Effector memory CD8-positive, alpha-beta T cell (primary cell): ENCODE measurements at places on chromosomes 5 and 9.
A peak's percentile ranks its signal among the peaks of the same experiment; 100 is the strongest.

GRCh38 chr9:27142299-27142930, 33.4 kb downstream of the TEK start:
- no peaks in the 10 kb centered on the region for H3K36me3 ChIP-seq
- H3K4me1 ChIP-seq: no peaks in the 10 kb centered on the region
- no peak overlapping the region for H3K27ac ChIP-seq
- DNase-seq: no peak
- H3K4me3 ChIP-seq: no peak overlapping the region

DNA sequence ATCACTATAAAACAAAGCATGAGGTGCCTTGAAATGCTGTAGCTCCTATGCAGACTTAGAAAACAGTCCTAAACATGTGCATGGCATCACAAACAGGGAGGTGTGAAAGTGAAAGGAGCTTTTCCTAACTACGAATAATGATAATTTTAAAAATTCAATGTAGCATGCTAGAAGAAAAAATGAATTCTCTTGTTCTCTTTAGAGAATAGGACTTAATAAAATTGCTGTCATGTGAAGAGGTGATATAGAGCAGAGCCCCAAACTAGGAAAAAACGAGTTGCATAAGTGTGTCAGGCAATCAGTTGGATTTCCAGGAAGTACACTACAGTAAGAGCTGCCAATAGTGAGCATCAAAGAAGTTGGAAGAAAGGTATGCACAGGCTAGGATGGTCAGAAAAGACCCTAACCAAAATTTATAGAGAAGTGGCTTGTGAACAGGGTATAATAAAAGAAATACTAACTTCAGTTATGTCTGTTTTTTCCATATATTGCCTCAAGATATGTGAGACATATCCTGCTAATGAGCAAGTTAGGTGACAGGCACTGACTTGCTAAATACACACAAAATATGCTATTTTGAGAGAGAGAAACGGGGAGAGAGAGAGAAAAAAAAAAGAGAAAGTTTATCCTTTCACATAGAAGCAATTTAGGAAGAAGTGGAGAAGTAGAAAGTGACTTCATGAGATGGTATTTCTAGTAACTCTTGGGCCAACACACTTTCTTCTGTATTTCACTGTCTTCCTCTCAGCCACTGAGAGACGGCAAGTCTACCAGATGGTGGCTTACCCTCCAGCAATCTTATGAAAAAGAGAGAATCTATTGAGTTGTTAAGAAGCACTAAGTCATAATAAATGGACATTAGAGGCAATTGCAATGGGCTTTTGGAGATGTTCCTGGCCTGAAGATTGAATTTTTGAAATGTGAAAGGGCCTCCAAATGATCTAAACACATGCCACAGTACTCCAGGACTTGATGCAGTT, 18.0 kb downstream of the ITGA2 start:
- no peaks in the 10 kb centered on the region for H3K36me3 ChIP-seq
- peak overlapping the region; percentile 18 for H3K4me3 ChIP-seq
- H3K27me3 ChIP-seq: peaks cover 15% of the 10 kb centered on the region
- H3K27ac ChIP-seq: no peak overlapping the region
- DNase-seq: no peak
- peaks cover 1% of the 10 kb centered on the region for H3K4me1 ChIP-seq

- DNase-seq: no peak
- H3K4me1 ChIP-seq: no peaks in the 10 kb centered on the region
- no peak overlapping the region for H3K4me3 ChIP-seq
- no peak overlapping the region for H3K27ac ChIP-seq
- no peaks in the 10 kb centered on the region for H3K27me3 ChIP-seq
- no peaks in the 10 kb centered on the region for H3K36me3 ChIP-seq
These were observed 109.7 kb upstream of the LHFPL2 start for GRCh38 chr5:78758169-78758839.

DNA sequence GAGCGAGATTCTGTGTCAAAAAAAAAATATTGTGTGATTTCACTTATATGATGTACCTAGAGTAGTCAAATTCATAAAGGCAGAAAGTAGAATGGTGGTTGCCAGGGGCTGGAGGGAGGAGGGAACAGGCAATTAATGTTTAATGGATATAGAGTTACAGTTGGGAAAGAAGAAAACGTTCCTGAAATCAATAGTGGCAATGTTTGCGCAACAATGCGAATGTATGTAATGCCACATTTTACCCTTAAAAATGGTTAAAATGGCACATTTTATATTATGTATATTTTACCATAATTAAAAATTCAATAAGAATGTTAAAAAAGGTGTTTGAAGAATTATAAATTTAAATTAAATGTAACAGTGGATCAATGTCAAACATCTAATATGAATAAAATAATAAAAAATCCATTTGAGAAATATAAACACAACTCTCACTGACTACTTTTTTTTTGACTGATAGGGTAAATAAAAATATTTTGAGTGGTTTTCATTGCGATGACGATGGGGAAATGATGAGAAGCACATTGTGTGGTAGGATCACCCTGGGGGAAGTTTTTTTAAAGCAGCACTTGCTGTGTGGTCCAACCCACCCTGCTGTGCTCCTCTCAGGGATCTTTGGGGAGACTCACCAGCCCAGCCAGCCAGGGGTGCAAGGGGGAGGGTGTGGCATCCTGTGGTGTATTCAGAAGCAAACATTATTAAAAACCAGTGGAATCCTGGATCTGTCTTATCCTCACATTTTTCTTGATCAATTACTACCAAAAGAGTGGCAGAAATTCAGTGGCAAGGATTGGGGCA, 4.3 kb downstream of the FYB1 start:
- peaks cover 88% of the 10 kb centered on the region for H3K4me1 ChIP-seq
- H3K27ac ChIP-seq: peak overlapping the region; percentile 61
- H3K36me3 ChIP-seq: peaks cover 15% of the 10 kb centered on the region
- peak; percentile 47 for DNase-seq
- no peaks in the 10 kb centered on the region for H3K27me3 ChIP-seq

DNA sequence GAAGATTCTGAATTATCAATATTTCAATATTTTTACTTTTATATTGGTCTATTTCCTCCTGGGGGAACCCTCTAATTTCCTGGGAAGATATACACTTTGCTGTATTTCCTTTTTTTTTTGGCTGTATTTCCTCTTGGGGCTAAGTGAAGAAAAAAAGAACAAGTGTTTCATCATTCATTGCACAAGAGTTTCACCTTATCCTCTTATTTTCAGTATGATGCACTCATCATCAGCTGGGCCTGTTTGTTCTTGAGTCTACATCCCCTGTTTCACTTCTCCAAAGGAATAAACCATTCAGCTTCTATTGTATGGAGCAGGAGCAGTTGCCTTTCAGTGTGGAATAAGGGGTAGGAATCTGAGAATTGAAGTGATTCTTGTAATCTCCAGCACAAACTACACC, 210.8 kb downstream of the FAM170A start:
- no peak overlapping the region for H3K4me3 ChIP-seq
- no peak overlapping the region for H3K27ac ChIP-seq
- H3K36me3 ChIP-seq: no peaks in the 10 kb centered on the region
- H3K27me3 ChIP-seq: no peaks in the 10 kb centered on the region
- no peaks in the 10 kb centered on the region for H3K4me1 ChIP-seq

DNA sequence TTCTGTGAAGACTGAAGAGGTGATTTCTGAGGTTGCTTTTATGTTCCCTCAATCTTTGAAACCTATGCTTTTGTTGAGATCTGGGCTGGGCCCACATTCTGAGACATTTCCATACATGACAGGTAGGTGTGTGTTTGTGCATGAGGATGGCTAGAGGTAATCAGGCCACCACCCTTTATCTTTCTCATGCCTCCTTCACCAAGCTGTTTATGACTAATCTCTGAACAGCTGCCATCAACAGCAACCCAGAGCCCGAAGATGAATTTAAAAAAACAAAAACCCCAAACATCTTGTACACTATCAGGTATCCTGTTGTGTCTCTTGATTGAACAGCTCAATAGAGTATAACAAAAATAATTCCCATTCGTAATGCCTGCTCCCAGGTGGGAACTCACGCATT, 12.6 kb upstream of the C5orf46 start:
- no peaks in the 10 kb centered on the region for H3K36me3 ChIP-seq
- H3K4me1 ChIP-seq: no peaks in the 10 kb centered on the region
- H3K27me3 ChIP-seq: peaks cover 25% of the 10 kb centered on the region
- DNase-seq: no peak
- no peak overlapping the region for H3K4me3 ChIP-seq
- H3K27ac ChIP-seq: no peak overlapping the region

- peaks cover 52% of the 10 kb centered on the region for H3K4me1 ChIP-seq
- H3K36me3 ChIP-seq: peaks cover 18% of the 10 kb centered on the region
- no peak overlapping the region for H3K4me3 ChIP-seq
- H3K27ac ChIP-seq: peak overlapping the region; percentile 45
- DNase-seq: no peak
These were observed 4.5 kb downstream of the PURA start for GRCh38 chr5:140118302-140118936.

GRCh38 chr5:91586232-91586631, 203.1 kb upstream of the ARRDC3 start:
- H3K36me3 ChIP-seq: peaks cover 3% of the 10 kb centered on the region
- no peak for DNase-seq
- H3K4me1 ChIP-seq: no peaks in the 10 kb centered on the region
- no peak overlapping the region for H3K27ac ChIP-seq
- H3K4me3 ChIP-seq: no peak overlapping the region
- no peaks in the 10 kb centered on the region for H3K27me3 ChIP-seq

- H3K4me1 ChIP-seq: peaks cover 51% of the 10 kb centered on the region
- peak overlapping the region; percentile 35 for H3K27ac ChIP-seq
- H3K36me3 ChIP-seq: peaks cover 13% of the 10 kb centered on the region
- H3K4me3 ChIP-seq: no peak overlapping the region
- no peak for DNase-seq
- H3K27me3 ChIP-seq: no peaks in the 10 kb centered on the region
These were observed 96.2 kb downstream of the TLE4 start for GRCh38 chr9:79667817-79668436.

- H3K4me1 ChIP-seq: no peaks in the 10 kb centered on the region
- DNase-seq: no peak
- H3K4me3 ChIP-seq: no peak overlapping the region
- no peak overlapping the region for H3K27ac ChIP-seq
- H3K36me3 ChIP-seq: no peaks in the 10 kb centered on the region
- peaks cover 33% of the 10 kb centered on the region for H3K27me3 ChIP-seq
These were observed 229.6 kb downstream of the GLIS3 start for GRCh38 chr9:4070266-4070665.

DNA sequence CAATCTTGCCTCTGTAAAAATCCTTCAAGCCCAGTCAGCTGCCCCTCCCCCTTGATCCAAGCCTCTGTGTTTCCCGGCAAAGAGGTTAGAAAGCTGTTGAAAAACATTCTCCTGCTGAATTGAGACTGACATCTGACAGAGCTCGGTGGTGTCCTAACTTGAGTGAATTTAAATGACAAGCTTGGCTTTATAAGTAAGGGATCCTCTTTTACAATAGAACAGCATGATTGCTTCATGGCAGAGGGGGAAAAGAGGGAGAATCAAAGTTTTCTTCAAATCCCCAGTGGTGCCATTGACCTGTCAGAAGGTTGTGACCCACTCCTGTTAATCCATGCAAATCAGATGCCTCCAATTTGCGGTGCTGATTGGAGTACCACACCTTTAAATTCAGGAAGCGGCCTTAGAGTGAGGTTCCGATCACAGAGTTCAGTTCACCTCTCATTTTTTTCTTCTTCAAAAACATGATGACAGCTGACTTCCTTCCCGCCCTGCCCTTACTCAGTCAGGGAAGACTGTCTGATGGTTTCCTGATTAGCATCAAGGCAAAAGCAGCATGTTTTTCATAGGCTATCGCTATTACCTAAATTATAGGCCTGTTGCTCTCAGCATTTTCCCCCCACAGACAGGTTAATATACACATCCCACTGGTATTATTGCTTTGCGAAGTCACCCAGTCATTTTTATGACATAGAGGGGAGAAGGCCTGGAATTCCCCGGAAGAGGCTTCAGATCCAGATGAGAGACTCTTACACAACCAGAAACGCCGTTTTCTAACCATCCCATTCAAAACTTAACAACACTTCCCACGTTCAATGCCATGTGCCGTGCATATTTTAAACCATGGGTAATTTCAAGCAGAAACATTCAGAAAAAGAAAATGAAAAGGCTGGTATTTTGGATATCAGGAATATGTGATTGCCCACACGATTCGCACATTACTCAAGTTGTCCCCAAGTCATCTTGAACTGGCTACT, 141.4 kb downstream of the EBF1 start:
- H3K4me1 ChIP-seq: no peaks in the 10 kb centered on the region
- H3K36me3 ChIP-seq: no peaks in the 10 kb centered on the region
- H3K4me3 ChIP-seq: no peak overlapping the region
- no peak for DNase-seq
- H3K27me3 ChIP-seq: peaks cover 20% of the 10 kb centered on the region

GRCh38 chr9:84478996-84479395, 138.4 kb upstream of the SLC28A3 start:
- no peak for DNase-seq
- peaks cover 15% of the 10 kb centered on the region for H3K27me3 ChIP-seq
- H3K4me1 ChIP-seq: no peaks in the 10 kb centered on the region
- H3K36me3 ChIP-seq: no peaks in the 10 kb centered on the region
- no peak overlapping the region for H3K27ac ChIP-seq

DNA sequence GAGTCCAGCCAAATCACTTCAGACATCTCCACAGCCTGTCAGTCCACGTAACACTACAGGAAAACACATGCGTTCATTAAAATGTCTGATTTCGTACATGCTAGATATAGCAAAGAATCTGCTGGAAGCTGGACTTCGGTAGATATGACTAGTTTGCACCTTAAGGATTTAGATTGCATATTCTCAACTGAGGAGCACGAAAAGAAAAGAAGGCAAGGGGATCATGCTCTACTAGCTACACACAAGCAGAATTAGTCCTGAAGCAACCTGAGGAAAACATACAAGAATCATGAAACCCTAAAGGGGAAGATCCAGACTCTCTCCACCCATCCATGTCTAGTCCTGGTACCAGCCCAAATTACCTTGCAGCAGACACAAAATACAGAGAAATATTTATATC, 36.1 kb upstream of the SSBP2 start:
- H3K4me3 ChIP-seq: no peak overlapping the region
- DNase-seq: no peak
- H3K4me1 ChIP-seq: peaks cover 2% of the 10 kb centered on the region
- H3K27me3 ChIP-seq: no peaks in the 10 kb centered on the region
- H3K27ac ChIP-seq: no peak overlapping the region
- peaks cover 3% of the 10 kb centered on the region for H3K36me3 ChIP-seq

- H3K4me3 ChIP-seq: peak overlapping the region; percentile 34
- H3K27me3 ChIP-seq: no peaks in the 10 kb centered on the region
- DNase-seq: peak; percentile 76
- peak overlapping the region; percentile 10 for H3K27ac ChIP-seq
- H3K4me1 ChIP-seq: peaks cover 46% of the 10 kb centered on the region
- H3K36me3 ChIP-seq: peaks cover 29% of the 10 kb centered on the region
These were observed 2.4 kb upstream of the PHYKPL start for GRCh38 chr5:178234750-178235587.

- H3K27ac ChIP-seq: no peak overlapping the region
- peaks cover 6% of the 10 kb centered on the region for H3K27me3 ChIP-seq
- no peak for DNase-seq
- H3K4me3 ChIP-seq: no peak overlapping the region
These were observed 88.7 kb upstream of the ELL2 start for GRCh38 chr5:96050273-96050880.

GRCh38 chr5:79689541-79690466, at the start of gene CMYA5:
Gene CMYA5 (plus strand): TSS chr5:79689836. CDS start chr5:79689908, 72 bp downstream.
- H3K27me3 ChIP-seq: no peaks in the 10 kb centered on the region
- no peak for DNase-seq
- H3K27ac ChIP-seq: peak within 1 kb of the TSS; percentile 35
- peaks cover 11% of the 10 kb centered on the region for H3K4me1 ChIP-seq
- H3K36me3 ChIP-seq: peaks cover 7% of the 10 kb centered on the region

GRCh38 chr5:179668391-179668790, 12.4 kb downstream of the CBY3 start:
- peak; percentile 54 for DNase-seq
- H3K4me1 ChIP-seq: peaks cover 3% of the 10 kb centered on the region
- H3K36me3 ChIP-seq: peaks cover 6% of the 10 kb centered on the region
- H3K27ac ChIP-seq: no peak overlapping the region
- peaks cover 6% of the 10 kb centered on the region for H3K27me3 ChIP-seq
- no peak overlapping the region for H3K4me3 ChIP-seq
